ENCODE measurements at places on chromosomes 5 and 9. TPM values are rescaled to one million over a fixed set of nuclear protein-coding genes. Genes with fewer than 3 reads are reported as not detected.

The SLC46A2 gene
- 0.35 TPM for total RNA-seq

DNA sequence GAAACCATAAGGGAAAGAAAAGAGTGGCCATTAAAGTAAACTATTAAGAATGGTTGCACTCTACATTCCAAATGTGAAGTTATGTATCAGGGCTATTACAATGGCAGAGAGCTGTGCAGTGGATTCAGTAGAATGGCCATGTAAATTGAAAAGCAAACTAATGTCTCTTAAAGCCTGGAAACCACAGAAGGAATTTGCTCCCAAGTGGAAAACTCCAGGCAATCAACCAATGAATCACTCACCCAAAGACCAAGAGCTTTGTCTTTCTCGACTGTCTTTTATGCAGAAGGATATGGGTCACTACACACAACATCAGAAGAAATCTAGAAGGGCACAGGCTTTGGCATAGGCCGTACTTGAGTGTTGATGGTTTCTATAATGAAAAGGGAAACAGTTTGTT, 114.9 kb downstream of the TLE1 start:
- no peak for DNase-seq

The ACTBL2 gene
- total RNA-seq, result not detected

The ADAMTS16 gene
- 1.8 TPM for total RNA-seq

DNA sequence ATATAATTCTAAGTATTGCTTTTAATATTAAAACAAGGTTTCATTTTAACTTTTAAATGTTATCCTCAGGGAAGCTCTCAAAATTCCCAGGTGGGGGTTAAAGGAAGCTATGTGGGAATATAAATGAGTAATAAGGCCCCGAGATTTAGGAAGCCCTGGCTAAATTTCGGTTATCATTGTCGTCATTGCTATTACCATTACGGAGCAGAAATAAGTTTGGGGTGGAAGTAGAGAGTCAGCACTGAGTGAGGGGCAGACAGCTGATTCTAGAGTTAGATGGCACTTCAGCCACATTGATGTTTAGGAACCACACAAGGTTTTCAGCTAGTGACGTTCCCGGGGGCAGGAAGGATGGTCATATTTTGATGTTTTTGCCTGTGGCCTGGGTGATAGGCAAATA, 74.9 kb downstream of the NREP start:
- DNase-seq, result no peak

DNA sequence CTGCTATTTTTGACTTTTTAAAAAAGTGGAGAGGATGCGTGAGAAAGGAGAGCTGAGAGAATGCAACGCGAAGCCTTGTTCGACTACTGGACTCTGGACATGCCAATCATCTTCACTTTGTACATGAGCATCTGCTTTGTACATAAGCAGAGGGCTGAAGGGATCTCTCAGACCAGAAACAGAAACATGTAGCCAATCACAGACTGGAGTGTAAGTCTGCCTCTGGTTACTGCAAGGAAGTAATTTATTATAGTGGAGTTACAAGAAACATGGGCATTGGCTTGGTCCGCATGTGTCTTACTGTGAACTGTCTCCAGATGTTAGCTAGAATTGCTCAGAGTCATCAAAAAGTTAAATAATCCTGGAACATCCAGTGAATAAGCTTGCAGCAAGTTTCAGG, 190.0 kb upstream of the GRAMD2B start:
- DNase-seq, result no peak

GRCh38 chr5:72917371-72917776, 38.5 kb upstream of the FCHO2 start:
- no peak for DNase-seq

- DNase-seq, result no peak
Observed at GRCh38 chr9:121196389-121196788, 5.3 kb downstream of the RAB14 start.

DNA sequence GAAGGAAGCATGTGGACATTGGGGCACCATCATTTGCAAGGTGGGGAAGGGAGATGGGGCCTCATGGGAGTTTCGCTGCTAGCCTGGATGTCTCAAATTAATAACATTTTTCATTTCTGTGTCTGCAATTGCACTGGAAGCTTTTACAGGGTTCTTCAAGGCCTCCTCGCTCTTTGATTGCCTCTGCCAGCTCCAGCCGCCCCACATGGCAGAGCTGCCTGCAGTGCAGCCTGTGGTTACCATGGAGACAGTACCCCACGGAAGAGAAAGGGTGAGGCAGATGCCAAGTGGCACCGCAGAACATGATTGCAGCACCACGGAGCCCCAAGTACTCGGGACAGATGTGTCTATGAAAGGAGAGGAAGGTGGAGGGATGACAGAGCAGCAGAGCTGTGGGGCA, 25.4 kb downstream of the CTNND2 start:
- no peak for DNase-seq

DNA sequence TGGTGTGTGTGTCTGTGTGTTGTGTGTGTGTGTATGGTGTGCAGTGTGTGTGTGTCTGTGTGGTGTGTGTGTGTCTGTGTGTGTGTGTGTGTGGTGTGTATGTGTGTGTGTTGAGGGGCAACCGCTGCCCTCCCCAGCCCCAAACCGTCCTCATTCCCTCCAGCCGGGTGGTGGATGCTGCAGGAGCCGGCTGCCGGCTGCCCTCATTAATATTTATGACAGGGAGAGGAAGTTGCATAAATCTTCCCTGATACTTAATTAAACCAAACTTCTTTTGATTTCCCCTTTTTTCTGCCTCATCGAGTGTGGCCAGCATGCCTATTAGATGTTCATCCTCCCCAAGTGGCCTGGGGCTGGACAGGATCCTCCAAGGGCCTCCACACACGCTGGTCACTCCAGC, 121.4 kb upstream of the MVB12B start:
- DNase-seq, result no peak

The HAVCR2 gene
- 14.9 TPM for total RNA-seq

- DNase-seq, result no peak
Observed at GRCh38 chr9:76394960-76395252, 680 bp upstream of the RFK start.

DNA sequence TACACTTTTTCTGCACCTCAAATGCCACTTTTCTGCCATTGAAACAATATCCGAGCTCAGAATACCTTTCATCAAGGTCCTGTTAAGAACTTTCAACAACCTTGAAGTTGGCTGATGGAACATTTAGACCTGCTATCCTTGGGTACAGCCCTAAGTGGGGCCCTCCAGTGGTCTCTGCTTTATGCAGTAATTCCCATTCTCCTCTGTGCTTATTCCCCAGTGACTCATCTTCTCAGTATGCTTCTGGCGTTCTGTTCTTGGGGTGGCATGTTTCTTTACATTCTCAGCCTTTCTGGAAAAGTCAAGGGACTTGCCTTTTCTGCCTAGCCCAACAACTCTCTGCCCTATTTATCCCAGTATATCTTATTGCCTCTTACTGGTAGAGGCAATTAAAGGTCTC, 7.1 kb downstream of the ANP32B start:
- no peak for DNase-seq

- DNase-seq, result peak; percentile 94
Observed at GRCh38 chr9:136267261-136268111, 21.9 kb upstream of the QSOX2 start.

The SHISAL2B gene
- not detected for total RNA-seq

The RALGPS1 gene
- total RNA-seq, result 4.8 TPM

GRCh38 chr5:59066367-59067163, 483.7 kb downstream of the RAB3C start:
- no peak for DNase-seq

- no peak for DNase-seq
Observed at GRCh38 chr5:6450319-6450833, 1.7 kb downstream of the UBE2QL1 start.

DNA sequence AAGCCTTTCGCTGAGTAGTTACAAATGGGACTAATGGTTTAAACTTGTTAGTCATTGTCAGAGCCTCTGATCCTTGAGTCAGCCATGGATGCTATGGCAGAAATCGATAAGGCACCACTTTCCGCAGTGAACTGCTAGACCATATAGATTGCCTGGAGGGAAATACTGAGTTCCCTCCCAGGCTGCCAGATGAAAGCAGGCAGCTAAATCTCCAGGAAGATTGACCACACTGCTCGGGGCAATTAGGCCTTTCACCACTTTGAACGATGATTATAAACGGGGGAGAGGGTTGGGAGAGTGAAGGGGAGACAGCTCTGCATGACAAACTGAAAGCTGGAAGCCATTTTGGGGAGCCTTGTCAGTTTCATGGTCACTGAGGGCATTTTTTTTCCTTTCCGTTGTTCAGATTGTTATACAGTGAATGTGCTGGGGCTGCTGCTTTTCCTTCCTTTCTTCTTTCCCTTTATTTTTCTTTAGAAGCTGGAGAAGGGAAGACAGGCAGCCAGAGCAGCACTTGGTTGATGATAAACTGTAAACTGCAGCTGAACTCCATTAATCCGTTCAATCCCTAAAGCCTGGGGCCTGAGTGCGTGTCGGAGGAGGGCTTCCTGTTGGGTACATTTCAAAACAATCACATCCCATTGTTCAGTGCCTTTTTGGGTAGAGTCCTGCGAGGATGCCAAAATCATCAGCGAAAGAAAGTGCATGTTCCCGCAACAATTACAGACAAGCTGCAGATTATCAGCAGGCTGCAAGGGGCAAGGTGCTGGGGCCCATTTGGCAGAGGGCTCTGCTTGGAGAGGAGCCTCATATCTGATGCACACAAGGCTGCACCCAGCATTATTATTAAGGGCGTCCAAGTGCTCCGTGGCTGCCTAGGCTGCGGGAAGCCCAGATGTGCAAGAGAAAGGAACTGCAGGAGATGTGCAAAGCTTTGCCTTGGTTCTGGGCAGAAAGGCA, 308.4 kb downstream of the PSAT1 start:
- DNase-seq, result no peak

DNA sequence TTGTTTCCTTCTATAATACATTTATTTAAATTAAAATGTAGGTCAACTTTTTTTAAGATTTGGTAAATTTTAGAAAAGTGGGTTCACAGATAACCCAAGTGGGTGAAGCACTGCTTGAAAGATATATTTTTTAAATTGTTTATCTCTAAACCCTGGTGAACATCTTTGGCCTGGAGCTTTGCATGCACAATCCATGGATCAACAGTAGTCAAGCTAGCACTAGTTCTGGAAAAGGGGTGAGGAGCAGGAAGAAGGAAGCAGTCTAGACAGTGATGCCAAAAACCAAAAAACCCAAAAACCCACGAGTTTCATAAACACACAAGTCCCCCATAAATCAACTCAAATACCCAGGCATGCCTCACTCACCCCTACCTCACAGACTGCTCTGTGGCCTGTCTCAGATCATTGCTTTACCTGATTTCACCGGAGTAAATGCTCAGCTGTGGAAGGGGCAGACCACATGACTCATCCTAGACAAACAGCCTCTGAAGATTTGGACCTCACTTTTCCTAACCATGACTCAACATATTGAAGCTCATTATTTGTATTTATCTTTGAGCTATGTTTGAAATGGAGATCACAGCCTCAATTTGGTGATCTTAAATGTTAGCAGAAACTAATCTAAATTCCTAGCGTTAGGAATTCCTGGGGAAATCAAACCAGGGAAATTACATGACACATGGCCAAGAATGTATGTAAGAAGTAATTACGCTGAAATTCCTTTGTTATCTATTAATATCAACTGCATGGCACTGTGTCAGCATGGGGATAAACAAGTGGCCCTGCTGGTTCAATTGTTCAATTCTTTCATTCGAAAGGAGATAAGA, 149.6 kb downstream of the ZNF608 start:
- no peak for DNase-seq

The TMOD1 gene
- 5.8 TPM for total RNA-seq

GRCh38 chr9:81372628-81373191, 316.6 kb downstream of the TLE1 start:
- no peak for DNase-seq

DNA sequence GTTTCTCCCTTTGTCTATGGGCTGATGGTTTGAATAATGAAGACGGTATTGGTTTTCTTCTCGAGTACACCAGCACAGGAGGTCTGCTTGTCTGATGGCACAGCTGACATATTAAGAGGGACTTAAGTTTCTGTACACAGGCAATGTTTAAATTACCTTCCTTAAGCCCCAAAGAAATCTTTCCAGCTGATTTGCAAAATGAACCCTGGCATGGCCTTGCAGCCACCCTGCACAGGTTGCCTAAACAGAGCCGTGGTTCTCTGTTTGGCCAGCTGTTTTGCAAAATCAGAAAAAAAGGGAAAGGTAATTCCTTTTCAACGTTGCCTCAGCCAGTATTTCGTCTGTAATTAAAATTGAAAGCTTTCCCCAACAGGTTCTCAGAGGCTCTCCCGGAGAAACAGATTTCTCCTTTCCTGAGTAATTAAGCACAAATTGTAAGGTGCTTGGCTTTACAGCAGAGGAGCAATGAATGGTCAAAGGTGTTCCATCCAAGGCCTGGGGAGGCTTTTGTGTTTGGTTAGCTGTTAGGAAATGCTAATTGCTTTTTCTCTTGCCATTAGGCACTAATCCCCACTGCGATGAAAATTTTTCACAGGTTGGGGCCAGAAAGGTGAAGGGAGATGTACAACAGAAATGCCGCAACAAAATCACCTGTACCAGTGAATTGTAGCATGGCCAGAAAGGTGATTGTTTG, 138.9 kb downstream of the RASEF start:
- DNase-seq, result no peak

- no peak for DNase-seq
Observed at GRCh38 chr5:135066781-135067180, 32.8 kb upstream of the PITX1 start.

The SPINK7 gene
- total RNA-seq, result not detected

The SOHLH1 gene
- total RNA-seq, result not detected

DNA sequence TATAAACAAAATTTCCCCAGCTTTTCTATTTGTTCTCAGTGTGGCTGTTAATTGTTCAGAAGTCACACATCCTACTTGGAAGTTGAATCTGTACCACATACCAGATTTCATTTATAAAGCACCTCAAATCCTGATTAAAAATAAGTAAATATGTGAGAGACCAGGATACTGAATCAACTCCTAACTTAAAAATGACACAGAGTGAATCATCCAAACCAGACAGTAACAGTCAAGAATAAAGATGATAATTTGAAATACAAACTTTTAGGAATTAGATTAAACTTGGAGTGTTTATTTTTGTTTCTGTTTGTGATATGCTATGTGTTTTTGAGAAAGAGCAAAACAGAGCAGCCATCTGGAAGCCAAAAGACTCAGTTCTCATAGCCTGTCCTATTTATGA, 633.2 kb upstream of the RORB start:
- DNase-seq, result no peak

The ABLIM3 gene
- total RNA-seq, result 190 TPM

The BTNL3 gene
- total RNA-seq, result 0.29 TPM

DNA sequence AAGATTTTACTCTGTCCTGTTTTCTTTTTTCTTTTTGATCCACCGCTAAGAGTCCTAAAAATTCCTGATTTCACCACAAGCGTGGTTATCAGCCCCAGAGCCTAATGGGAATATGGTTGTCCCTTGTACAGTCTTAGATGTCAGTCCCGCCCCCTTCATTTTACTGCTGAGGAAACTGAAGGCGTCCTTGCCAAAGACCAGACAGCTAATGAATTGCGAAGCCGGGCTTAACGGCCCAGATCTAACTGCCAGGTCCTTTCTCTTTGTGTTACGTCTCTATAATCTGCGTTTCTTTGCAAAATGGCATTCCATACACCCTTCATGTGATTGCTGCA, 497 bp downstream of the NSA2 start:
- DNase-seq, result no peak

The KIAA1958 gene
- 6.1 TPM for total RNA-seq

All from mesenteric fat pad (tissue), 1 donor.